ENCODE measurements at places on chromosomes 12 and 14.

DNA sequence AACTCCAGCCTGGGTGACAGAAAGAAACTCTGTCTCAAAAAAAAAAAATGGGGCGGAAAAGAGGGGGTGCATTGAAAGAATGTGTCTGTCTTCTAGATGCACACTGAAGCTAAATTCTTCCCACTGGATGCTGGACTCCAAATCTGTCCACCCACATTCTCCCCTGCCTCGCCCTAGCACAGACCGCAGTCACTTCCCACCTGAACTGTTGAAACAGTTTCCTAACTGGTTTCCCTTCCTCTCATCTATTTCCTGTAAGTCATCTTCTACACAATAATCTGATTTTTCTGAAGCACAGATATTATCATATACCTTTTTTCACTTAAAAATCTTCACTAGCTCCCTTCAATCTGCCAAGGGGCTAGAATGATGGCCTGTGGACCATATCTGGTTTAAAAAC lies 1.5 kb upstream of the HCAR1 start:
- no peak for DNase-seq

DNA sequence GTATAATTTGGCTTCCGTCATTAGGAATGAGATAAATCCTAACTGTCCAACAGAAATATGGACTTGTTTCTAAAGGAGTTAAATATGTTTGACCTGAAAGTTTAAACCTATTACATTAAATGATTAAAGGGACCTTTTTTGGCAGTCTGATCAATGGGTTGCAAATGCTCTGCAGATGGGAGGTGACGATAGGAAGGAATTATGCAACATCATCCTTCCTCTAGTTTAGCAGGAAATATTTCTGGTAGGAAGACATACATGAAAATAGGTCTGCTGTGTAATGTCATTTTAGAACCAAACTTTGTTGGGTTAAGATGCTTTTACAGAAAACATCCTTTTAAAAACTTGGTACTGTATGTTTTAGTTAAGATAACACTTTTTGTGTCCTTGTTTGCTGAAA lies 2.6 kb downstream of the LRRC10 start:
- DNase-seq: no peak

GRCh38 chr14:67574806-67575205 lies 25.3 kb downstream of the PIGH start:
- no peak for DNase-seq

GRCh38 chr12:75291014-75291413 lies 39.1 kb downstream of the CAPS2 start:
- no peak for DNase-seq

GRCh38 chr12:120474616-120474960 lies 5.0 kb upstream of the SRSF9 start:
- DNase-seq: no peak

DNA sequence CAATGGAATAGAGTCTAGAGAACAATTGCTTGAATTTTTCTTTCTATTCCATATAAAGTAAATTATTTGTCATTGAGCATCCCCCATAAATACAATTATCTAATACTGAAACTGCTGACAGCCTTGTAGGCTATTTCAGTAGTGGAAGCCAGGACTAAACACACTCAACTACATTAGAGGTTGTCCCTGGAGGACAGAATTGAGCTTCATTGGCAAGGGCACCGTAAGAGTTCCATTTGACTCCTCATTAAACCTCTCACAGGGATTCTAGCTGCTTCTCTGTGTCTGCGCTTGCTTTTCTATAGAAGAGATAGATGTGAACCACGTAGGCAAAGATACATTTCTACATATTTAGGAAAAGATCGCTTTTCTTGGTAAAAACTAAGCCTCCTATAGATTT lies 3.5 kb upstream of the PTPRO start:
- no peak for DNase-seq

- DNase-seq: no peak
Measured at GRCh38 chr12:50018968-50019367, 6.3 kb downstream of the RACGAP1 start.

DNA sequence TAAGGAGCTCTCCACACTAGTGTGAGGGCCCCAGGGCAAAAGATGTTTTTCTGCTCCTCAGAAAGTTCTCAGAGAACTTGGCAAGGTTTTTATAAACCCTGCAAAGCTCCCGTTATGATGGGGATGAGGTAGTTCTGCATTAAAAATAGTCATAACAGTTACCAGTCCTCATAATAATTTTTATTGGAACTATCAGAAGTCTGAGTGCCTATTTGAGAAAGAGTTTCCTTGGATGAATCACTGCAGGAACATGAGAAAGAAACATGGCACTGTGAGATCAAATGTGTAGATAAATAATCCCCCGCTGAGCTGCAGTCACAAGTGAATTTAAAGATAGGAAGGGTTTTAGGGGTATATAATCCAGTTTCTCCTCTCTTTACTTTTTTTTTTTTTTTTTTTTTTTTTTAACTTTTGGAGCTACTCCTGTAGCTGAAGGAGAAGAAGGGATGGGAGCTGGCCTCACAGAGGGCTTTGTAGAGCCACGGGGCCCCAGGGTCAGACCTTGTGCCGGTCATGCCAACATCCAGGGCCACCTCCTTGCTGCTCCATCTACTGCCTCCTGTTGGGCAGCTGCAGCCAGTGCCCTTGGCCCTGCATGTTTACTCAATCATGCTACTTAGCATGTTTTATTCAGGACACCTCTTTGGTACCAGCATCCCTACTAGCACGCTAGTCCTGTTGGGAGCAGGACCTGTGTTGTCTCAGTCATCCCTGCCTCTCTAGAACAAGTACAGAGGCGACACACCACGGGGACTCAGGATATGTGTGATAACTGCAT lies 39.5 kb downstream of the EVL start:
- no peak for DNase-seq

GRCh38 chr12:49982246-49983087 lies 9.7 kb downstream of the AQP6 start:
- DNase-seq: no peak

GRCh38 chr12:51926718-51927117 lies 19.4 kb downstream of the ACVRL1 start:
- no peak for DNase-seq

DNA sequence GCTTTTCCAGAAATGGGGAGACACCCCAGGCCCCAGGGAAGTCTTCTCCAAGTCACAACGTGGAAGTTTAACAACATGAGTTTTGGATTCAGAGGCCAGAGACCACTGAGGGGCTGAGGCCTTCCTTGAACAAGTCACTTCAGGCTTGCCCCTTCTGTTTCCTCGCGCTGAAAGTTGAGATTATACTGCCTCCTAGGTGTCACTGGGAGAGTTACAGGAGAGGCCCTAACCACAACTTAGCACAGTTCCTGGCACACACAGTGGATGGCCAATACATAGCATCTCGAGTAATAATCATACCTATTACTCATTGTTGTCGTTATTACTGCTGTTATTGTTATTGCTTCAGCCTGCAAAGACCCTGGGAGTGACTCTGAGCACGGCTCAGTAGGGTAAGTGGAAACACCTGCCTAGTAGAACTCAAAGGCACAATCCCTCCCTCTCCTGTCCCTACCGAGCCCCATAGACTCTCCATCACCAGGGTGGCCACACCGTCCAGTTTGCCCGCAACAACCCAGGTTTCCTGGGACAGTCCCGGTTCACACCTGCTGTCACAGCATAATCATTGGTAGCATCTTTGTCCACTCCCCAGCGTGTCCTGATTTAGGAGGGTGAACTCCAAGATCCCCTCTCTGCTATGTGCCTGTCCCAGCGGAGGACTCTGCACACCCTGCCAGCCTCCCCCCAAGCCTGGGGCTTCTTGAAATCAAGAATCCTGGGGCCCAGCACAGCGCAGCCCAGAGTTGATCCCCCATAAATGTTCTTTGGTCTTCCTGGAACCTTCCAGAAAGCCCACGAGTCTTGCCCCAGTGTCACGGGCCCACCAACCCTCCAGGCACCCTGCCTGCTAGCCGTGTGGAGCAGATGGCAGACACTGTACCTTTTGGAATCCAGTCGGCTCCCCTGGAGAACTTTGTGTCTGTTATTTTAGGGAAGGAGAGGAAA lies 85.0 kb downstream of the SYNE3 start:
- DNase-seq: no peak

DNA sequence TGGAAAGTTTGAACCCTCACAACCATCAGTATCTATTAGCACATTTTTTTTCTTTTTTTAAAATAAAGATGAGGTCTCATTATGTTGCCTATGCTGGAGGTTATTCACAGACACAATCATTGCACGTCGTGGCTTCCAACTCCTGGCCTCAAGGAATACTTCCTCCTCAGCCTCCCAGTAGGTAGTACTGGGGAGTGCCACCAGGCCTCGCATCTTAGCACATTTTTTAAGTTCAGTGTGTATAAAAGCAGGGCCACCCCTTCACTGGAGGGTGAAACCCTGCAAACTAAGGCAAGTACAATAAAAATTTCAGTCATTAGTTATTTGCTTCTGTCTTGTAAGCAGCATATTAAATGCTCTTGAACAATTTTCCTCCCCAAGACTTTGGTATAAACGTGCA lies 114.2 kb upstream of the SINHCAF start:
- no peak for DNase-seq

DNA sequence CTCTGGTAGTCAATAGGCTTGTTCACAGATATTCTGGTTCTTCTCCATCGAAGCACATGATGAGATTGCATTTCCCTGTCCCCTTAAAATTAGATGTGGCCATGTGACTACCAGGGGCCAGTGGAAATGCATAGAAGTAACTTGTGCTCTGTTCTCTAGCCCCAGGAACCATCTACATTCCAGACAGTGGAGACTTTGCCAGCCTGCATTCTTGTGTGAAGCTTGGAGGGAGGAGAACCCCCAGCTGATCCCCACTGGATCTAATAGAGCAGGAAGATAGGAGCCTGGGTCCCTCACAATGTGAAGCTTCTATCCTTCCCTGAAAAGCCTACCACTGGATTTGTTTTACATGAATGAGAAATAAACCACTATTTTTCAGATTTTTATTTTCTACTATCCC lies 130.1 kb downstream of the KITLG start:
- DNase-seq: no peak

DNA sequence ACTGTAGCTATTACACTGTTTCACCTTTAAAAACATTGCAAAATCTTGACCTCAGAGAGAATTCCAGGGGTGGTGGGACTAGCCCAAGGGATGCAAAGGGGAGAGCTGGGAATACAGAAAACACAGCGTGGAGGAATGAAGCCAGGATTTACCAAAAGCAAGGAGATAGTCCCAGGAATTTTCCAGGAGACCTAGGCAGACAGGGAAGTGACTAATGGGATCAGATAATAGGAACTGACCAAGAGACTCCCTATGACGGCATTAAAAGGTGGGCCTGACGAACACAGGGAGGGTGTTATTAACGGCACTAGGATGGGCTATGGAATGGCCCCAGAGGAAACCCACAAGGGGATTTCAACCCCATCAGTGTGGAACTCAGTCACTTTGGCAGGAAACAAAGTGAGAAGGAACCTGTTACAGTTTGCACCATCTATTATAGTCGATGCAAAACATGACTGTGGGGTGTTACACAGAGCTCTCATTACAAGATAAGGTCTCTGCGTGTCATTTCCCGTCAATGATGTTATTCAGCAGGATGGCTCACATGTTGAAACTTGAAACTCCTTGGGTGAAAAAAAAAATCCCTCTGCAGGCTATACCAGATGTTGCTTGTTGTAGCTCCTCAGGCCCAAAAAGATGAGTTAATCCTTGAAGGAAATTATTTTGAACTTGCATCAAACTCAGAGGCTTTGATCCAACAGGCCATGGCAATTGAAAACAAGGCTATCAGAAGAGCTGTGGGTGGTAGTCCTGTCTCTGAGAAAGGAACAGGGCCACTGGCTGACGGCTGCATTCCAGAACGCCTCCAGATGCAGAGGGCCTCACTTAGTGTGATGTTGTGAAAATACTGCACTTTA lies 58.7 kb downstream of the DRAM1 start:
- DNase-seq: no peak

DNA sequence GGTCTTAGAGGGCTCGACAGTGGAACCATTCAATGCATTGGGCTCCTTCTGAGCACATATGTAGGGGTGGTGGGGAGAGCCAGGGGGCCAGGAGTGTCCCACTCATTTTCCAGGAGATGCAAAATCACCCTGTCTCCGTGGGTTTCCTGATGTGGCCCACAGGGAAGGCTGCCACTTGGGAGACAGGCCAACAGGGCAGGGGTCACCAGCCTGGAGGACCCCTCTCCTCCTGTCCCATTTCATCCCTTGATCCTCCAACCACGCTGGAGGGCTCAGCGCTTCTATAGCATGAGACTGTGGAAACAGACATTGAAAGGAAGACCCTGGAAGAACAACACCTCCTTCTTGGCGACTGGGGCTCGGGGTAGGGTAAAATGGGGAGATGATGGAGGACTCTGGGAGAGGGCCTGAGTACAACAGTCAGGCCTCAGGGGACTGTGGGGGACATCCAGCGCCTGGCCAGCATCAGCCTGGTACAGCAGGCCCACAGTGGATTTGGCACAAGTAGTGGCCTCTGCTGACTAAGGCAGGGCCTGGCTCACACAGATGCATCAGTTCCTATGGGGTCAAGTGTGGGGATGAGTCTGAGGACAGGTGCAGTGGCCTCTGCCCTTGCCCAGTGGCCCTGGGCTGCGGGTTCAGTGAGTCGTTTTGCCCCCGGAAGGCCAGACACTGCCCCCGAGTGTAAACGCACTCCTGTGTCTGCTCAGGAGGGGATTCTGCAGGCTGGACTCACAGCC lies 68.0 kb downstream of the PRIMA1 start:
- no peak for DNase-seq

- no peak for DNase-seq
Measured at GRCh38 chr14:104477117-104477623, 102.4 kb upstream of the C14orf180 start.

- DNase-seq: no peak
Measured at GRCh38 chr12:98406378-98406777, 109.0 kb upstream of the TMPO start.

- DNase-seq: no peak
Measured at GRCh38 chr14:78637908-78638475, 467.8 kb downstream of the NRXN3 start.

GRCh38 chr12:21769307-21769706 lies 5.2 kb downstream of the KCNJ8 start:
- no peak for DNase-seq

- DNase-seq: no peak
Measured at GRCh38 chr12:53221203-53222080, 10.6 kb downstream of the RARG start.

- no peak for DNase-seq
Measured at GRCh38 chr12:124747426-124748161, 116.1 kb downstream of the SCARB1 start.

DNA sequence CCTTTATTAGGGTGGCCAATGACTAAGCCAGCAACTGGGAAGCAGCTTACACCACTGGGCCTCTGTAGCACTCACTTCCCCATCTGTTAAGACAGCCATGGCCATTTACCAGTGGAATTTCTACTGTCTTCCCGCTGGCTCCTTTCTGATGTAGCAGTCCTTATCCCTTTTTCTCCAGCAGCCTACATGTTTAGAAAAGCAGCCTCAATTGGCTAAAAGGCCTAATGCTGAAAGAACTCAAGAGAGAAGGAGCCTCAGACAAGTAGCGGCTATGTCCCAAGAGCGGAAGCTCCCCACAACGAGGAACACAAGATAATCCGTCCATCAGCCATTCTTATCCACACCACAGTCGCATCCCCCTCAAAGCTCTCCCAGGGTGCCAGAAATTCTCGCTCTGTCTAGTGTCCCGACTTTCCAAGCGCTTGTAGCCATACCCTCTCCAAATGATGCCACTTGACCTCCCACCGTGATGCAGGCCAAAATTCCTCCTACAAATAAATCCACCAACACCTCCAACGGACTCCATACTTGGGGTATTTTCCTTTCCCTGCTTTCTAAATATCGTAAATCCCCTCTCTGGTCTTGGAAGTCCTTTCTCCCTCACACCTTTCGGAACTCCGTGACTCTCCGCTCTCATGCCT lies 624 bp downstream of the M6PR start:
- DNase-seq: no peak

- no peak for DNase-seq
Measured at GRCh38 chr12:52655251-52655650, 3.2 kb upstream of the KRT2 start.

Measured in GOT3 (cell line).